ENCODE measurements at places on chromosomes 1 and 21. TPM values are rescaled to one million over a fixed set of nuclear protein-coding genes. Genes with fewer than 3 reads are reported as not detected.

GRCh38 chr1:66598670-66599069 is 64.7 kb downstream of the SGIP1 start:
- no peak for DNase-seq

DNA sequence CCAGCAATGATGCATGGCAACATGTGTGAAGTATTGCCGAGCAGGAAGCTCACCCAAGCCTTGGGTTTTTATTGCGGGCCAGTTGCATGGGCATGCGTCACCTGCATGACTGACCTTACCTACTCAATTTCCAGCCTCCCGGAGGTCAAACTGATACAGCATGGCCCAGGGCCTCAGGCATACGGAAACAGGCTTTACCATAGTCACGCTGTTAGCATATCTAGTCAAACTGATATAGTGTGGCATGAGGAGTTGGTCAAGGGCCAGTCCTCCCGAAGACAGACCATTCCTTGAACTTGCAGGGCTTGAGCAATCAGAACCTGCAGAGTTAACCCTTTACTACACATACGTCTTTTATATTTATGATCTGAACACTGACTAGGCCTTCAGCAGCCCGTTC is 6.4 kb upstream of the DUSP12 start:
- DNase-seq: no peak

GRCh38 chr21:43805275-43805800 is 16.0 kb downstream of the RRP1 start:
- peak; percentile 96 for DNase-seq

DNA sequence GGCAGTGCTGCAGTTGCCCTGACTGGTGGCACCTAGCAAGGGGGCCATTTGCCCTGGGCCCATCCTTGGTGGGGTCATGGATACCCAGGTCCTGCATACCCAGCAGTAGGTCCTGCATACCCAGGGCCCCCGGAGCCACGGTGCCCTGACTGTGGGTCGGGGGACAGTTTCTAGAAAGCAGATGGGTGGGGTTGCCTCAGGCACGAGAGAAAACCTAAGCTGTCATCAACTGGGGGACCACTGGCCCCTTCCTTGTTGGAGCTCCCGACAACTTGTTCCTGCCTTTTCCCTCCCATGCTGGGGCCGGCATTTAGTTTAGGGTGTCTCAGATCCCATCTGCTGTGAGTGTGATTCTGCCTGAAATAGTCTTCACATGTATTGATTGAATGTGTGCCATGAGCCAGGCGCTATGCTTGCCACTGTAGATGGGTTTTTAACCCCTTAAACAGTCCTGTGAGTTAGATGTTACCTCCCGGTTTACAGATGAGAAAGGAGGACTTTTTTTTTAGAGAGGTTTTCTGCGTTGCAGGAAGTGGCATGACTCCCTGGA is 15.6 kb downstream of the SPSB1 start:
- DNase-seq: no peak

DNA sequence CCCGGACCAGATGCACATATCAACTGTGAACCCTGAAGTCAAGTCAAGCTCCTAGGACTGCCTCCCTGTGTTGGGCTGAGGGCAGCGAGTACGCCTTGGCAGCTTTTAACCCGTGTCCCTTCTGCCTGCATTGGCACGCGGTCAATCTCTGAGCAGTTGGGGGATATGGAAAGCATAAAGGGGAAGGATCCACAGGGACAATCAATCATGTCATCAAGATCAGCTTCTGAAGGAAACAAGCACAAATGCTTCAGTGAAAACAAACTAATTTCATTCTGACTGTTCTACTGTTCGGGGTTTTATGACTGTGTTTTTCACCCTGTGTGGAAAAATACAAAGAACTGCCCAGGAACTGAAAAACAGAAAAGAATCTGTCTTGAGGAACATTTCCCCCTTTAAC is 106.2 kb downstream of the RUNX1 start:
- no peak for DNase-seq

GRCh38 chr1:112110031-112110430 is 120.6 kb upstream of the KCND3 start:
- no peak for DNase-seq

DNA sequence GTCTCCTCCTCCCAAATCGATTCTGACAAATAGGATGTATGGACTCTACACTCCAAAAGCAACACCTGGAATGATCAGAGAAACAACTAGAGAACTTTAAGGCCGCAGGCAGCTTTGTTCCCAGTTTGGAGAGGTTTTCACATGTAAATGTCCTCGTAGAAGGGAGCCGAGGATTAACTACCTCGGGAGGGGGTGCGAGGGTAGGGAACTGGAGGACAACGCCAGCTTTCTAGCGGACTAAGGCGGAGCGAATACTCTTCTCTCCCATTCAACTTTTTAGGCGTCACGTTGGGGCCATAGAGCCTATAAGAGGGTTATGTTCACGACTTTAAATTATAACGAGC is 1.2 kb downstream of the SCAF4 start:
- DNase-seq: peak; percentile 19

- no peak for DNase-seq
These were observed 3.3 kb downstream of the PTPRC start for GRCh38 chr1:198641966-198642668.

DNA sequence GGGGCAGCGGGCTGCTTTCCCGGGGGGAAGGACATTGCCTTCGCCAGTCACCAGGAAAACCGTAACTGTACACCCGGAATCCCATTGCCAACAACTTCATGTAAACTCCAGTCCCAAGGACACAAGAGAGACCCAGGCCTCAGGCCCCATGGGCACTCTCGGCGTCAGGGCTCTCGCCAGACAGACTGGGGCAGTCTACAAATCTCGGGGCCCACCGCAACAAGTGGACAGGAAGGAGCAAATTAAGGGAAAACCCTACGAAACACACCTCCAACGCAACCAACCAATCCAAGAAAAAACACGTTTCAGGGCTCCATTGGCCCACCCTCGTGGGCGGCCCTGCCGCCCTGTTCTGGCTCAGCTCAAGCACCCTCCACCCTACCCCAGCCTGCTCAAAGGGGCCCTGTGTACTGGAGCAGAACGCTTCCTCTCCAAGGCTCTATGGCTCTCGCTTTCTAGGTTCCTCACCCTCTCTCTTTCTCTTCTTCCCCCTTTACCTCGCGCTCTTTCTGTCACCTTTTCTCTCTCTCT is 4.6 kb upstream of the ZNF678 start:
- DNase-seq: no peak

GRCh38 chr1:235408503-235408960 is 41.3 kb downstream of the TBCE start:
- DNase-seq: no peak

- DNase-seq: no peak
These were observed 2154.7 kb downstream of the MRPL39 start for GRCh38 chr21:23452384-23453083.

GRCh38 chr1:3389093-3389833 is 65.2 kb upstream of the ARHGEF16 start:
- no peak for DNase-seq

DNA sequence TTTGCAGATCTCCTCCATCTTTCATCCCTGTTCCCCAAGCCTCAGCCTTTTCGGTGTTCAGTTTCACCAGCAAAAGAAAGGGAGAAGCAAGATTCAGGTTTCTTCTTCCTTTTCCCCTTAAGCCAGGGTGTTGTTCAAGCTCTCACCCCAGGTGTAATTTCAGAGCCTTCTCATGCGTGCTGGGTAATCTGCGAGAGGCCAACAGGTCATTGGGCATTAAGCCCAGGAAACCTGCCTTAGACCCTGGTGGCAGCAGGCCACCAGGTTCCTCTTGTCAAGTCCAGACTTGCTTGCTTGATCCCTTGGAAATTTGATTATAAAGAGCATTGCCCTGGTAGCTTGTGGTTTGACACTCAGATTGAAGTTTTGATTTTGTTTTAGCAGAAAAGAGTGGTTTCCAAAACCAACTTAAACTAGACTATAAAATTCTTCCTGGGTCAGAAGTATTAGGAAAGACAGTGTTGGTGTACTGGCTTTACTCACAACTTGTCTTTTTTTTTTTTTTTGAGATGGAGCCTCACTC is 6.9 kb downstream of the AKR1A1 start:
- DNase-seq: no peak

DNA sequence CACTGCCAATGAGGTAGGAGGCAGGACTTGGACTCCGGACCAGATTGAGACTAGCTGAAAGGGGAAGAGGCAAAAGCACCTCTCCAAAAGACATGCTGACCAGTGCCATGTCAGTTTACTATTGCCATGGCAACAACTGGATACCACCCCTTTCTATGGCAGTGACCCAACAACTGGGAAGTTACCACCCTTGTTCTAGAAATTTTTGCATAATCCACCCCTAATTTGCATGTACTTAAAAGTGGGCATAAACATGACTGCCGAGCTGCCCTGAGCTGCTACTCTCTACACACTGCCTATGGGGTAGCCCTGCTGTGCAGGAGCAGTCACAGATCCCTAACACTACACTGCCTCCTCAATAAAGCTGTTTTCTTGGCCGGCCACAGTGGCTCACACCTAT is 19.0 kb upstream of the SLC6A9 start:
- DNase-seq: no peak

- peak; percentile 67 for DNase-seq
These were observed 7.3 kb upstream of the PMVK start for GRCh38 chr1:154943649-154944400.

DNA sequence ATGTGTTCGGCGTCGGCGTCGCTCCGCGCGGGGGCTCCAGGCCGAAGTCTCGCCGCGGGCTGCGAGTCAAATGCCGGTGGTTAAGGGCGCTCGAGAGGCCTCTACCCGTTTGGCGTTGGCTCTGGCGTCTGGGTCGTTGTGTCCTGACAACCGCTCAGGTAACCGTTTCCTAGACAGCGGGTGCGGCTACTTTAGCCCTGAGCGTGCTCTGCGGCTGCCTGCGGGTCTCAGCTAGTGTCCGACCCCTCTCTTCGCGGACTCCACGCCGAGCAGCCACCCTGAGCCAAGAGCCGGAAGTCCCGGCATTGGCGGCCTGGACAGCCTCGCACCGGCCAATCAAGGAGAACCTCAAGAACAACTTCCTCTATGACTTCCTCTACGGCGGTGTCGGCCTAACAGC is 173.4 kb downstream of the SETD4 start:
- no peak for DNase-seq

DNA sequence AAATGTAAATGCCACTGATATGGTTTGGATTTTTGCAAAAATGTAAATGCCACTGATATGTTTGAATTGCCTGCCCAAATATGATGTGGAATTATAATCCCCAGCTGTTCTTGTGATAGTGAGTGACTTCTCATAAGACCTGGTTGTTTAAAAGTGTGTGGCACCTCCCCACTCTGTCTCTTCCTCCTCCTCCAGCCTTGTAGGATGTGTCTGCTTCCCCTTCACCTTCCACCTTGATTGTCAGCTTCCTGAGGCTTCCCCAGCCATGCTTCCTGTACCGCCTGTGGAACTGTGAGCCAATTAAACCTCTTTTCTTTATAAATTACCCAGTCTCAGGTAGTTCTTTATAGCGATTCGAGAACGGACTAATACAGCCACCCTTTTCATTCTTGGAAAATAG is 1.3 kb upstream of the CCT8 start:
- DNase-seq: no peak

OLFML3 gene
- total RNA-seq: 0.34 TPM

CD164L2 gene
- not detected for total RNA-seq

TMEM200B gene
- total RNA-seq: not detected

RPE65 gene
- total RNA-seq: not detected

All from OCI-LY7 (cell line).